ENCODE measurements at places on chromosomes 2 and 18.

GRCh38 chr2:146392186-146392585 is 1452.6 kb upstream of the ACVR2A start:
- DNase-seq: no peak

- peak; percentile 94 for DNase-seq
These were observed at the start of gene TP53I3 for GRCh38 chr2:24084386-24085199. TSS of gene TP53I3 (minus strand) at chr2:24084834. CDS start at chr2:24084326, 508 bp downstream.

GRCh38 chr2:64807417-64807816 is 153.7 kb upstream of the SERTAD2 start:
- peak; percentile 75 for DNase-seq

GRCh38 chr18:48855422-48856377 is 95.1 kb downstream of the SMAD7 start:
- no peak for DNase-seq

DNA sequence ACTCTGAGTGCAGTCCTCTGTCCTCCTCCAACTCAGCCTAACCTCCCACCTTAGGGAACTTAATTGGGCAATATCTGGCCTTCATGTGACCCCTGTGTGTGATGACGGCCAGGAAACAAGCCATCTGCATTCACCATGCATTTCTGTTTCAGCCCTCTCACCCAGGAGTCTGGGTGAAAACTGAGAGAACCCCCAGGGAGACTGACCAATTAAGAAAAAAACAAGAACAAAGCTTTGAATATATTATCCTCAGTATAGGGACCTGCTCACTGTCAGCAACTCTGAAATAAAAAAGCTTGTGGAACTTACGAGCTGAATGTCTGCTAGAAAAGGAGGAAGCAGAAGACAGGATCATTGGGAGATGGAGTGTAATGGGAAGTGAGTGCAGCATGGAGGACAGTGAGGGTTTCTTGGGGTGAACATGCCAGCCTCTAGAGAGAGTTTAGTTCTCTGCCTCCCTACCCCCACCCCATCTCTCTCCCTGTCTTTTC is 9.5 kb downstream of the MAPRE2 start:
- DNase-seq: no peak

DNA sequence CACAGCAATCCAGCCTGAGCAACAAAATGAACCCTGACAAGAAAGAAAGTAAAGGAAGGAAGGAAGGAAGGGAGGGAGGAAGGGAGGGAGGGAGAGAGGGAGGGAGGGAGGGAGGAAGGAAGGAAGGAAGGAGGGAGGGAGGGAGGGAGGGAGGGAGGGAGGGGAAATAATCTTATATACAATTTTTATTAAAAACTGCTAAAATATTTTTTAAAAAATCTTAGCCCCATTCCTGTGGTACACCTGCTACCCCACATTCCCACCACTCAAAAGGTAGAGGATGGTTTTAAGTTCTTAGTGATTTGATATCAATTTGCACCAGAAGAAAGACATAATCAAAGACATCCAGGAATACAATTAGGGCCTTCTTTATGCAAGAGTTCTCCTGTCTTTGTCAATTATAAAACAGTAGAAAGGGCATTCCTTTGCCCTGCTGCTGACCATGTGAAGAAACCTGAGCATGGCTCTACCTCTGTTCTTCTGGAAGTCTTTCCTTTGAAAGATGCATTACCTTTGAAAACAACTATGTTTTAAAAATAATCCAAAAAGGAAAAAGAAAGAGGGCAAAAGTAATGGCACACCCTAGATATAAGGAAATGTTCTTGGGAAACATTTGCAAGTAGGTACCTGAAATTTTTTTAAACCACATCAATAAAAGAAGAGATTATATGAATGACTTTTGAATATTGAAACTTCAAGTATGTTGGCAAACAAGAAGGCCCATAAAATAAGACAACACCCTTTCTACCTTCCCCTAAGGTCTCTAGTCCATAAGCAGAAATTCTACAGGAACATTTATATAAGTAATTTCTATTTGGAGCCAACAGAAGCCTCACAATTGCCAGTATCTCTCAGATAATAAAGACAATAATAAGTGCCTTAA is 33.7 kb upstream of the ACVR2A start:
- no peak for DNase-seq

- no peak for DNase-seq
These were observed 207.0 kb upstream of the SALL3 start for GRCh38 chr18:78772360-78773302.

- DNase-seq: no peak
These were observed 125.8 kb upstream of the MYO3B start for GRCh38 chr2:170052151-170052550.

- no peak for DNase-seq
These were observed 105.9 kb downstream of the RBMS1 start for GRCh38 chr2:160387558-160388262.

DNA sequence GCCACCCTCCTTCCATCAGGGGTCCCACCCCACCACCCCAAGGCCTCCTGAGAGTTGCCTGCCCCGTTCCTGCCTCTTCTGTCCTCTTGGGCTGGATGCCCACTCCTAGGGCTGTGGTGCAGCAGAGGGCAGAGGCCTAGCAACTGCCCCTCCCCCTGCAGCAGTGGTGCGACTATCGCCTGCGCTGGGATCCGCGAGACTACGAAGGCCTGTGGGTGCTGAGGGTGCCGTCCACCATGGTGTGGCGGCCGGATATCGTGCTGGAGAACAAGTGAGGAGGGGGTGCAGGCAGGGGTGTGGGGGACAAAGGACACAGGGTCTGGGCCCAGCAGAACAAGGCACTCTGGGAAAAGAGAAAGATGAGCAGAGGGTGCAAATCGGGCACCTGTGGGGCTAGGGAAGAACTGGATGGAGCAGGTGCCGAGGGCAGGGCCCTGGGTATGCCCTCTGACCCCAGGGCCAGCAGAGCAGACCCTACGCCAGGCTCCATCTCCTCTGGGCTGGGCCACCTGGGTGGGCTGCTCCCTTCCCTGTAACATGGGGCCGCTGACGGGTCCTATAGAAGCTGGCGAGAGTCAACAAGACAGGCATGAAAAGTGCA is 1.0 kb downstream of the CHRNG start:
- no peak for DNase-seq

GRCh38 chr18:33682436-33682835 is 104.4 kb downstream of the ASXL3 start:
- DNase-seq: no peak

DNA sequence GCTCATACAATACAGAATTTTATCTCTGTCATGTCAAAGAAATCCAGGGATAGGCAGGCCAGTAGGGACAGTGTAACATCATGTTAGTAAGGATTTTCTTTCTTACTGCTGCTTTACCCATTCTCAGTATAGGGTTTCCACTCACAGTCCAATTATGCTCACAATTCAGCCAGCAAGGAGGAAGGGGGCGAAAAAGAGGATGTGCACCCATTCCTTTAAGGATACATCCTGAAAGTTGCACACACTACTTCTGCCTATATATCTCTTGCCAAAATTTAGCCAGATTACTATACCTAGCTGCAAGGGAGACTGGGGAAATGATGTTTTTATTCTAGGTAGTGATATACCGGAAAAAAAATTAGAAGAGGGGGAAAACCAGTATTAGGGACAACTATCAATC is 66.1 kb downstream of the BAZ2B start:
- DNase-seq: no peak

DNA sequence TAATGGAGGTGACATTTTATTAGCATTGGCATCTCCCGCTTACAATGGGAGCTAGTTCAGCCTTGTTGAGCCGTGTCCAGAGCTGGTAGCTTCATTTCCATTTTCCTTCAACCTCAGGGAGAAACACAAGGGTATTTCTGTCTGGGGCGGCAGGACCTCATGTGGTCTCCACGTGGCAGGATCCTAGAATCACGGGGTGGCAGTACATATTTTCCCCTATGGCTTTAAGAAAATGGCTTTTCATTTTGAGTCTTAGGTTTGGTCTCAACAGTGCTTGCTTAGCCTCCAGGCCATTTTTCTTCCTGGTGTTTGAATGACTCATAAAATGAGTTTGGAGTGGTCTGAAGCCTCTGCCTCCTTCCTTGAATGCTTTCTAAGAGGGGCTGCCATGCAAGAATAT is 20.3 kb downstream of the CABLES1 start:
- DNase-seq: peak; percentile 4

- DNase-seq: no peak
These were observed 3.2 kb downstream of the TSHZ1 start for GRCh38 chr18:75213611-75214331.

GRCh38 chr2:151260573-151261230 is 961 bp downstream of the RBM43 start:
- DNase-seq: no peak

- peak; percentile 69 for DNase-seq
These were observed 155.0 kb downstream of the ARHGAP15 start for GRCh38 chr2:143284087-143284675.

DNA sequence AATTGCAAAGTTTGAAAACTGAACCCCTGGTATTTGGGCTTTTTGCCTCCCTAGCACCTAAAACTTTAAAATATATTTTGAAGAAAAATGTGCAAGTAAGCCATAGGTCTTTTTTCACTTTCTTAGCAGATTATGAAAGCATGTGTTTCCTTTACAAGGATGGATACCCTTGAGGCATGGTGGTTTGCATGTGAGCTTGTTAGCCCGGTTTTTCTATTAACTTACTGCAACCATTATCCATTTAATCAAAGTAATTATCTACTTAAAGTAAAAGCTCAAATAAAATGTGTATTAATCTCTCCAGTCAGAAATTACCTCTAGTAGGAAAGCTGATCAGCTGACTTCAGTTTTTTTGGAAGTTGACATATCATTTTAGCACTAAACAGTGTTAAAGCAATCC is 140.6 kb downstream of the EML6 start:
- no peak for DNase-seq

- DNase-seq: no peak
These were observed 45.8 kb downstream of the PSMG2 start for GRCh38 chr18:12748671-12749070.

- DNase-seq: no peak
These were observed 301.4 kb upstream of the SYT4 start for GRCh38 chr18:43578706-43579105.

DNA sequence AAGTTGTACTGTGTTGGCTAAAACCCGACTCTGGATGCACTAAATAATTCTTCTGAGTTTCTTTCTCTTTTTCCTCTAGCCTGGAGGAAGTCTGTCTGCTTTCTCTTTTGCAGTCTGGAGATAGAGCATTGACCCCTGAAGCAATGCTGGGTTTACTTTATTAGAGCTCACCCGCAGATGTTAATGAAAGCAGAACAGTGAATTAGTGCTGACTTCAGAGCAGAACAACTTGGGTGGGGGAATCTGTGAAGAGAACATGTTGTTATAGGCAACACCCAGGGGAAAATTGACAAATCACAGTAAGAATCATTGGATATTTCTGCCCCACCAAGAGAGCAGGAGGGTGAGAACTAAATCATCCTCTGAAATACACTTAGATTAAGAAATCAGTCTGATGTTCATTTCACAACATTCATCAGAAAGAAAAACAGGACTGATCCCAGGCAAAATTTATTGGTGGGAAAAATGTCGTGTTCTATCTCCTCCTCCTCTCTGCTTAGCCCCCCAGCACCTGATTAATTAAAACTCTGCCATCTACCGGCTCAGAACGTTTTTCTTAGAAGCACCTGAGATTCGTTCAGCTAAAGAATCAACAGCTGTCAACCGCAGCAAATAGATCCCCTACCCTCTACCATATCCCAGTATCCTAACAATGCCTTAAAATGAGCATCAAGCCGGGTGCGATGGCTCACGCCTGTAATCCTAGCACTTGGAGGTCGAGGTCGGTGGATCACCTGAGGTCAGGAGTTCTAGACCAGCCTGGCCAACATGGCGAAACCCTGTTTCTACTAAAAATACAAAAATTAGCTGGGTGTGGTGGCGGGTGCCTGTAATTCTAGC is 165.1 kb downstream of the FMNL2 start:
- DNase-seq: no peak

DNA sequence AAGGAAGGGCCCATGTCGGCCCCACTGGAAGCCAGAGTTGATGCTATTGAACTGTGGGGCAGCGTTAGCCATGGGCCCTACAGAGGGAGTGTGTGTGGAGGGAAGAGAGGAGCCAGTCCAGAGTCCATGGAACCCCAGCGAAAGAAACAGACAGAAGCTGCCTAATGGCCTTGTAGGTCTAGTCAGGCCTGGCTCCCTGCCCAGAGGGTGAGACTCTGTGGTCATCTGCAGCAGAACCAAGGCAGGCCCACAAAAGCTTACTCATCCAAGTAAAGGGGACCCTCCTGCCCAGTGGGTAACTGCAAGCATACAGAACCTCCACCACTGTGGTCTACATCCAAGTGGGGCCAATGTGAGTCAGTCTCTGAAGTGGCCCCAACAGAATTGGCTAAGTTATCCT is 439.8 kb downstream of the TGIF1 start:
- no peak for DNase-seq

DNA sequence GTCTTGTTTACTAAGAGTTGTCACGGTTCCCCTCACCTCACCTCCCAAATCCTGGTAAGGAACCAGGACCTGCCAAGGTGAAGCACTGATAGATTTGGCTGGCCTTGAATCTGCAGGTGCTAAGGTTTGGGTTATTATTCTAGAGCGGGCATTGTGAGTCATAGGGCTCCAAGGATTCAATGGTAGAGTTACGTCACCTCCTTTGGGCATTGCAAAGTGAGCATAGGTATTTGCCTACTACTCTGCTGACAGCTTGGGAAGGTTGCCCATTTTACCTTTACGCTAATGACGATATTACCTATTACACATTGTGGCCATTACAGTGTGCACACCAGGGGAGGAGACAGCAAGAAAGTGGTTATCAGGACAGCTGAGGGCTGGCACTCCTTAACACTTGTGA is 59.3 kb downstream of the SETBP1 start:
- no peak for DNase-seq

DNA sequence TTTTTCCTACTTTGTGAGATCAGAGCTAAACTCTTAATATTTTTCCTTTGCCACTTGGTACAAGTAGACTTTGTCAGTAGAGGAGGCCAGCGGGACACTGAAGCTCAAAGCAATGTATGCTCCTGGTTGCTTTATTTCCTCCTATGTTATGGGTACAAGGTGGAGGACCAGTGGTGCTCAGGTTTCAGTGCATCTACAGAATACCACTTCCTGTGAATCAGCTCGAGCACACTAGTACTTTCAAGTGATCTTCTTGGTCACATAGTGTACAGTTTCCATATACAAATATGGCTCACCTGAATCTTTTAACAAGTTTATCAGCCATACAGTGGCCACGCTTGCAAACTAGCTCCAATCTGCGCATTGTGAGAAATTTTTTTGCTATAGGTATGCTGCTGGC is 1674.8 kb upstream of the TMEFF2 start:
- no peak for DNase-seq

DNA sequence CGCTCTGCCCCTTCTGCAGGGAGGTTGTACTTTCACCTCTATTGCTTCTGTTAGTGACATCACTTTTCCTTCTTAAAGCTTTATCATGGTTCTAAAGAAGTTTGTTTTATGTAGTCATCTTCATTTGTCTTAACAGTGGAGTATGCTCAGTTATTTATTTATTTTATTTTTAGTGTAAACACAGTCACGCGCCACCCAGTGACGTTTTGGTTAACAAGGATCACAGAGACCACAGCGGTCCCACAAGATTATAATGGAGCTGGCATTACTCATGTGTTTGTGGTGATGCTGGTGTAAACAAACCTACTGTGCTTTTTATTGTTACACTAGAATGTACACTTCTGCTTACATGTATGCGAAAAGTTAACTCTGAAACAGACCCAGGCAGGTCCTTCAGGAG is 89.9 kb downstream of the SOX11 start:
- no peak for DNase-seq
